ENCODE measurements at places on chromosomes 3 and 15. TPM values are rescaled to one million over a fixed set of nuclear protein-coding genes. Genes with fewer than 3 reads are reported as not detected.
A peak's percentile ranks its signal among the peaks of the same experiment; 100 is the strongest.

Gene CYP1A2
- total RNA-seq: not detected

DNA sequence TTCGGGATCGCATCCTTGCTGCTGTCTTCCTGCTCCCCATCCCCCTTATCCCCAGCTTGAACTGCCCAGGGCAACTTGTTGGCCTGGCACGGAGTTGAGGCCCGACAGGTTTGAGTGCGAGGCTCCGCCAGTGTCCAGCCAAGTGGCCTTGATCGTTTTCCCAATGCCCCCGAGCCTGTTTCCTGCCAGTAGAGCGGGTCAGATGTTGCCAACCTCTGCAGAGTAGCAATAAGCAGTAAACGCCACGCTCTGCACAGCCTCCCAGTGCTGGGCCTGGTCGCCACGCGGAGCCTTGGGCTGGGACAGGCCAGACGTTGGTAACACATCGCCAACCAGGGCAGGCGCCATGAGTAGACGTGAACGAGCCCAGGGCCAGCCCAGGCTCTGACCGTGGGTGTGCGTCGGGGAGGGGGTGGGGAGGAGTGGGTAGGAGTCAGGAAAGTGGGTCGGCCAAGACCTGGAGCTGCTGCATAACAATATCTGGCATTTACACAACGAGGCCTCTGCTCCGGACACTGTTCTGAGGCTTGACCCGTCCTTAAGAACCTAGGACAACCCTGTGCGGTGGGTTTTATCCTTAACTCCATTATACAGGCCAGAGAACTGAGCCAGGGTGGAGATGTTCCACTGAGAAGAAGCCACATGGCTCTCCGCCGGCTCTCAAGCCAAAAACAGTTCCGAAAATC is 444 bp upstream of the ABHD14A start:
- no peak for DNase-seq

DNA sequence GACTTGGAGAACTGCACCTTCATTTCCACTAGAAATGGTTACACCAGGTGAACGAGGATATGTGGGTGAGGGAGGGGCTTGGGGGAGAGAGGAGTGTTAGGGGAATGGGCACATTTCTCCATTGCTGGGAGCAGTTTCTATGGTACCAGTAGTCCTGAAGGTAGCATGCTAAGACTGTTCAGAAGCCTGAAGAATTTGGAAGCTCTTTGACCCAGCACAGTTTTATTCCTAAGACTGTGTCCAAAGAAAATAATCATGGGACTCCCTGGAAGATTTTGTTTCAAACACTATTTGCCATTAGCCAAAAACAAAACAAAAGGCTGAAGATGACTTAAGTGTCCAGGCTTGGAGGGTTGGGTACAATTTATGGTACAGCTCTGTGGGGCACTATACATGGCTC is 32.1 kb downstream of the ST6GAL1 start:
- no peak for DNase-seq

Gene GUCA1C
- 13.8 TPM for total RNA-seq

DNA sequence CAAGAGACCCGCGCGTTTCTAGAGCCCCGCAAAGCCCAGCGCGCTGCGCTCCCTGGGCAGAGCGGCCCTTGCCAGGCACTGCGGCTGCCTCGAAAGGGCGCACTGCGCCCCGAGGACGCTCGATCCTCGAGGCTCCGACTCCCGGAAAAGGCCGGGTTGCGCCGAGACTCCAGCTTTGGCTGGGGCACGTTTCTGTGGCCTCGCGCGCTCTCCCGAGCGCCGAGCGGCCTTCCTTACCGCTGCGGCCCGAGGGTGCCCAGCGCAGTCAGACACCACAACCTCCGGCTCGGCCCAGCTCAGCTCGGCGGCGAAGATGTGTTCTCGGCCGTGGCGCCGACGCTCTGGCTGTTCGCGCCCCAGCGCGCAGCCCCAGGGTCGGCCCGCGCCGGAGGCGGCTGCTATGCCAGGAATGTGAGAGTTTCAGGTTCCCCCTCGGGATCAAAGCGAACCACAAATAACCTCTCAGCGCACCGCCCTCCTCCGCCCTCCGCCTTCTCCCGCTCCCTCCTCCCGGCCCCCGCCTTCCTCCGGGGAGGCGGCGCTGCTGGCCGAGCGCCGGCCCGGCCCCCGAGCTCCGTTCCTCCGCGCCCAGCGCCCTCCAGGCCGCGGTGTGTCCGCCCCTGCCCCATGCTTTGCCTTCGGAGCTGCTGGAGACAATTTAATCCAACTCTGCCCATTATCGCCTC is at the start of gene AMOTL2:
Gene AMOTL2, minus strand, starts transcription at position 343 of the 686 bp plus-strand sequence. CDS start 3,014 bp downstream, outside the sequence.
- DNase-seq: peak; percentile 92

Gene DAZL
- not detected for total RNA-seq

- no peak for DNase-seq
Observed at GRCh38 chr15:29792426-29793159, 29.7 kb downstream of the TJP1 start.
